CD4-positive, alpha-beta T cell treated with Interleukin-15 for 1 hour (primary cell): ENCODE measurements at places on chromosomes 1 and 21.
A peak's percentile ranks its signal among the peaks of the same experiment; 100 is the strongest.

DNA sequence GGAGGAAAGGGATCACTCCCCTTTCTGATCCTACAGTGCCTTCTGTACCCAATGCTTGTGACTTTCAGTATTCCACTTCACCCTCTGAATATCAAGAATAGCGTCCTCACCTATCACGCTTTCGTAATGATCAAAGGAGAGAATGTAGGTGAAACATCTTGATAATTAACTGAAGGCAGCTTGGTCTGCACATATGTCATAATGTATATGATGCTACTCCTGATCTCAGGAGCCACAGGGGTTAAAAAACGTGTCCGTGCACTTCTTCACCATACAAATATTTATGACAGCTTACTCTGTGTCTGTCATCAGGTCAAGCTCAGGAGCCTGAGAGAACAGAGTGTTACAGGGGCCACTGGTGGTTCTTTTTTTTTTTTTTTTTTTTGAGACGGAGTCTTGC, 1.2 kb upstream of the PIK3C2B start:
- no peak for DNase-seq

DNA sequence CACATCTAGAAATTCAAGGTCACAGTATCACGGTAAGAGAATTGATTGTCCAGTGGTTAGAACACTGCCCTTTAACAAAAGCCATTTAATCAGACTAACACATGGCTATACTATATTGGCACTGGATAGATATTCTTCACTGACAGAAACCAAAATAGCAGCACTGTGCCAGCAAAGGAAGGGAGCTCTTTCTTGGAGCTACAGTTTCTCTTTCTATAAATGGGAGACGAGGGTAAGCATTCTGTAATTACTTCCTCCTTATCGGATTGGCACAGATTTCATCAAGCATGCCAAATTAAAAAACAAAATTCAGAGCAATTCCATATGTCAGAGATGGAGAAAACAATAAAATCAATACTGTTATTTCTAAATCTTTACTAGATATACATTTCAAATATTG, 115.7 kb upstream of the CACYBP start:
- DNase-seq, result no peak

- DNase-seq, result no peak
These were observed 114.6 kb upstream of the DUSP10 start for GRCh38 chr1:221856228-221857093.

GRCh38 chr21:34669149-34669879, 520 bp downstream of the CLIC6 start:
- no peak for DNase-seq

DNA sequence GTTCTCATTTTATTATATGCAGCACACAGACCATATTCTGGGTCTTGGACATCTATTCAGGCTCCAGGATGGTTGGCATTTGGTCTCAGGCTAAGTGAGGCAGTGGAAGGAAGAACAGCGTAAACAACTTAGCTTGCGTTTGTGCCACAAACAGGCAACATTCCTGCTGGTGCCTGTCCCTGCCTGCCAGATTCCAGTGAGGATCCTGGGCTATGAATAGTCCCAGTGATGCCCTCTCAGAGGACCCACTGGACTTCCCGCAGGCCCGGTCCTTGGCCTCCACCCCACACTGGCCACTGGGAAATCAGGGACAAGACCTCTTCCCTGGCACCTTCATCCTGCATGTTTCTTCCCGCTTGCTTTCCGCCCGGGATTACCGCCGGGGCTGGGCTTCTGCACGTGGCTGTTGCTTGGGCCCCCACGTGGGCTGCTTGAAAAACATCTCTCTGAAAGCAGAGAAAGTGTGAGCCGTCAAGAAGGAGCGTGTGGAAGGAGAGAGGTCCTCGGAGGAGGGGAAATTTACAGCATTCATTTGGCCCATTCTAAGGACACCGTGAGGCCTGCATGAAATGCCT, 145.1 kb upstream of the WNT4 start:
- no peak for DNase-seq

DNA sequence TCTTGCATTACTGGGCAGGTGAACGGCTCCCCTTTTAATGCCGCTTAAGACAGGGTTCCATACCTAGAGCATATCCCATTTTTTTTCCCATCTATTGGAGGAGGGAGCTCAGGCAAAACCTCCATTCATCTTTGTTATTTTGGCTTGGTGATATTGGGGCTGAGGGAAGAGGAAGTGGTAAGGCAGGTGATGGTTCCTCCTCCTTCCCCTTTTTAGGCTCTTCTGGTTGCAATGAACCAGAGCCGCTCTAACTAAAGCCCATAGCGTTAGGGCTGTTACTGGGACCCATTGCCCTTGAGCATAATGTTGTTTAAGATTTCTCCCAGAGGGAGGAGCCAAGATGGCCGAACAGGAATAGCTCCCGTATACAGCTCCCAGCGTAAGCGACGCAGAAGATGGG, 21.1 kb downstream of the PYHIN1 start:
- DNase-seq, result no peak

DNA sequence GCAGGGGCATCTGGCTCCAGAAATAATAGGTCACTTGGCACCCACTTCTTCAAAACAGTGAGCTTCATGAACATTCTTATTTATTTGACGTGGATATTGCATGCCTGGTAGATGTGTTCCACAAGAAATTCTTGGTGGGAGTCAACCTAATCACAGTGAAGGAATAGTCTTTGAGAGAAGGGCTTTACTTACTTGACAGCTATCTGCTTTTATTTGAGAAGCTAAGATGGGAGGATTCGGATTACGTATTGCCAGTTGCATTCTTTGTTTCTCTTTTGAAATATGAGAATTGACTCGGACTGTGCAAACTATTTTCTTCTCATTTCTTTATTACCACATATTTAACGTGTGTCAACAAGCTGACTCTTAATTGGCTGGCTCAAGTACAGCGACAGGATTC, 117.2 kb downstream of the FASLG start:
- DNase-seq, result no peak

DNA sequence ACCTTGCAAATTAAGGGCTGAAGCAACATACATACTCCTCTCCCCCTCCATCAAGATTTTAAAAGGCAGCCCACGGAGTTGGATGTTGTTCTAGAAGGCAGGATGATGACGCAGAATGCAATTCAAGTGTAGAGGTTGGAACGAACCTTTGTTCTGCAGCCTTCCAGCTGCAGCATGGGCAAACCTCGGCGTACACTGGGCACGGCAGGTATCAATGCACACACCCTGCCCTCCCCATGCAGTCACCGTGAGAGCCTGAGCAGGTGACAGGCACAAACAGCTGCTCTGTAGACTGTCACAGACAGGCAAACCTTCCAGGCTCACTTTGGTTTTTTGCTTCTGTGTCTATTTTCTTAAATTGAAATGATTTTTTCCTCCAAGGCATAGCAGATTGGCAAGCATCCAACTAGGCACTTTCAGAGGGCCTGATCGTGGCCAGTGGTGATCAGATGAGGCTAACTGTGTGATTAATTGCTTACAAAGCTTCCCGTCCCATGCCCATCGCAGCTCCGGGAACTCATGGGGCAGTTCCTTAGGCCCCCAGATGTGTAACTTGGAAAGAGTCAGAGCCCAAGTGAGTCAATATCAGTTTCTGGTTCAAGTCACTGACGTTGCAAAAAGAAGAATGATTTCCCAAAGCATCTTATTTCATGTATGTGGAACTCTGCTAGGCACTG, 82.3 kb downstream of the ITPKB start:
- DNase-seq, result peak; percentile 68

GRCh38 chr1:29239142-29239541, 2.8 kb downstream of the PTPRU start:
- no peak for DNase-seq

DNA sequence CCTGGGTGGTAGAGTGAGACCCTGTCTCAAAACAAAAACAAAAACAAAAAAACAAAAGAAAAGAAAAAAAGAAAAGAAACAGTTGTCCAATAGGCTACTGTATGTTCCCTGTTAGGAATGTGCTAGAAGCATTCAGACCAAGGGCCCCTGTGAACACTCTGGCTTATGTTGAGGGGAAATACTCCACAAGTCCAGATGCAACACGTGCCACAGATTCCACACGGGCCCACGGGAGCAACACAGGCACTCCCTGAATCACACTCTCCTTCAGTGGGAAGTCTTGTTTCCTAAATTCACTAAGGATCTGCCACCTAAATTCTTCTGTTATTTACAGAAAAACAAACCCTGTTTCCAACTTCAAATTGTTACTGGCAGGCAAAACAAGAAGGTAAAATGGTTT, 291.1 kb downstream of the PCP4 start:
- no peak for DNase-seq

GRCh38 chr21:36705679-36706481, 7.0 kb downstream of the SIM2 start:
- no peak for DNase-seq

DNA sequence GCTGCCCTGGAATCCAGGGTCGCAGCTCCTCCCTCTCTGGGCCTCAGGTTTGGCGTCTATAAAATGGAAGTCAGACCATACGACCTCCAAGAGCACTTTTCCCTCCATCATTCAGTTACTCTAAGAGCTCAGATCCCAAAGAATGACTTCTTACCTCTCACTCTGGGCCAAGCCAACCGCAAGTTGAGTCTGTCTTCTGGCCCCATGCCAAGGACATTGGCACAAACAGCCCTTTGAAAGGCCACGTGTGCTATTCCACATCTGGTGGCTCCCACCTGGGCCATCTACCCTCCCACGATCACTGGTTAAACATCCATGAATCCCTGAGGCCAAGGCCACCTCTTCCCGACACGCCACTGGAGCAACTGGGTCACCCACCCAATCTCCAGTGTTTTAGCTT, 12.4 kb downstream of the SLC2A7 start:
- DNase-seq, result no peak

DNA sequence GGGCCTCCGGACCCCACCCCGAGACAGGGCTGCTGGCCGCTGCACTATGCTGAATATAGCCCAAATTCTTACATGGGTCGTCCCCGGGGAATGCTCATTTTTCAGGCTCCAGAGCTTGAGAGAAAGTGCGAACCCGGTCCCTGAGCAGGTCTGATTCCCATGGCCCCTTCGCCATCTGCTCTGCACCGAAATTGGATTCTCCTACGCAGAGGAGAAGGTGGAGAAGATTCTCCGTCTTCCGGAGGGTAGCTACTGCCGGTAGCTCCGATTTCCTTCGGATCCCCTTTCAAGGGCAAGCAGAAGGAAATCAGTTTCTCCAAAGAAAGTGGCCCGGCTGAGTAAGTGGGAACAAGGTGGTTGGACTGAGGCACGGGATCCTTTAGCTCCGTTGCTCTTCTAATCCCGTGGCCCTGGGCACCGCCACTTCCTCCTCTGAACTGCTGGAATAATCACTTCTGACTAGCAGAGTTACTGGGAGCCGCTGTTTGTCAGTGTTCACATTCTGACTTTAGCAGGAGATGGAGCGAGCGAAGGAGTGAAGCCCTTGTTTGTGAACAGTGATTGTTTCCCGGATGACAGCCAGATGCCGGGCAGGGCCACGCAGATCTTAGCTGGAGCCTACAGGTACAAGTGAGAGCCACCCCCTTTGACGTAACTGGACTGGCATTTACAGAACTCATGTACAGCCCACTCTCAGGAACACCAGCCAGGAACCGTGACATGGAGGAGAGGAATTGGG, 1.1 kb upstream of the ZNF496 start:
- DNase-seq, result no peak

- DNase-seq, result no peak
These were observed 37.7 kb downstream of the SYCP1 start for GRCh38 chr1:114892194-114892918.

- no peak for DNase-seq
These were observed 95.5 kb downstream of the MIS18A start for GRCh38 chr21:32183396-32183795.

DNA sequence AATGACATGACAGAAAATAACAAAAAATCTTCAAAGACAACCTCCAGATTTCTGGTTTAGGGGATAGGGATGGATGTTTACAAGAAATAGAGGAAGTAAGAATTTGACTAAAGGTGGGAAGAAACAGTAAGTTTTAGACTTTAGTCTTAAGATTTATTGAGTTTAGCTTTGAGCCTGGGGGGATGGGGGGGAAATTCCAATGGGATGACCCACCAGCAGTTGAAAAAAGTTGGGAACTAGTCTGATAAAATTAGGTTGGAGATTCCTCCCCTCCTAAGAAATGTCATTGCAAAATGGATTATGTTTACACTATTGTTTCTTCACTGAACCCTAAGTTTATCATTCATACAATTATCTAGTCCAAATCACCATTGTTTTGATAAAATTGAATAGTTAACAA, 28.4 kb downstream of the WDR26 start:
- DNase-seq, result no peak

DNA sequence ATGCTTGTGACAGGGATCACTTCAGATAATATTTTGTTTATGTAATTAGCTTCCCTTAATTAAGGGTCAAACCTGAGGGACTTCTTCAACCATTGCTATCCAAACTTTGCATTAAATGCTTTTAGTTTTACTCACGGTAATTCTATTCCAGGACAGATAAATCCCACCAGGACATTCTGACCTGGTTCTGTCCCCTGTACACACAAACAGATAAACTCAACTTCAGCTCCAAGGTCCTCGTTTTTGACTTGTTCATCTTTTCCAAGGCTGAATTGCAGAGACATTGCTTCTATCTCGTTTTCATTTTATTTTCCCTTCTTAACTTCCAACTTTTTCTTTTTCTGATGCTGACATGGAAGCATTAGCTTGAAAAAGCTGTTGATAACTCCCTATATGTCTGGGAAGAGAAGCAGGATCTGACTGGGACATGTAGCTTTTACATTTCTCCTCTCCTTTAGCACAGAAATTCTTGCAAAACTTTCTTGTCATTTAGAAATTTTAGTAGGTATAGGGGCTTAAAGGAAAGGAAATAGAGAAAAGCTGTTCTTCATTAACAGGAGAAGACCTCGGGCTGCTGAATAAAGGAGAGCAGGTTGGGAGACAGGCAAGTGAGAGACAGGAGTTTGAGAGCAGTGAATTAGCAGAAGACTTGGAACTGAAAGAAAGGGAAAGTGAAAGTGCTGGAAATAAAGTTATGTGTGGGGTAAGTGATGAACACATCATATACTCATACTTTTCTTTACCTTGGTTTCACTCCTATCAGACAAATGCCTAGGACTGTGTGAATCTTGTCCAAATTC, 231.7 kb upstream of the B3GALT2 start:
- DNase-seq, result no peak

DNA sequence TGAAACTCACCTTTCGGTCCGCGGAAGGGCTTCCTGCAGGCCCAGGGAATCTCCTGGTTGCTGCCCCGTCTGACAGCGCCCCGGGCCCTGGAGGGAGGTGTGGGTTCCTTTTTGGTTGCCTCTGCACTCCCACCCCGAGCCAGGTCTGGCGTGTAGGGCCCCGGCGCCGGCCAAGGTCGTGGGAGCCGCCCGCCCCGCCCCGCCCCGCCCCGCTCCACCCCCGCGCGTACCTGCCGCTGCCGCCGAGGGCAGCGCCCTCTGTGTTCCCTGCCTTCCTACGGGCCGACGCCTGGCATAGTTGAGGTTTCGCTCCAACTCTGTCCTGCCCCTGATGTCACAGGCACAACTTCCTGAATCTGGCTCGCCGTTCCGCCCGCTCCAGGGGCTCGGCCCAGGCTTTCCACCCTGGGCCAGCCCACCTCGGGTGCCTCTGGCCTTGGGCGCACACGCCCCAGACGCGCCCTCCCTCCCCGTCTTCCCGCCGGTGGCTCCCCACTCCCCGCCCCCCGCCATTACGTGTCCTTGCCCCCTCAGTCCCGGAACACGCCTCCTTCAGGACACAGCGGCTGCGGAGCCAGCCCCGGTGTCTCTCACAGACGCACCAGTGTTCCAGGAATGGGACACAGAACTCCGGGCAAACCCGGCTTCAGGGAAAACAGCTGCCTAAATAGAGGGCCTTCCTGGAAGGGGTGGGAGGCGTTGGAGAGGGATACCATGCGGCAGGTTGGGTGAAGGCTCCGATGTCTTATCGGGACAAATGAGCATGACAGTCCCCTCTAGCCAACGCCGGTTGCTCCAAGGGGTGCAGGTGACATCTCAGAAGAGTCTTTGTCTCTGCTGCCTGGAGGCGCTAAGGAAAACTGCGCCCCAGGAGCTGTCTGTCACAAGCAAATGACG, at the start of gene KIAA0040:
KIAA0040 (minus strand) TSS at position 147 of the 897 bp plus-strand sequence. CDS start 31,763 bp downstream, outside the sequence.
- DNase-seq, result peak; percentile 57
